ENCODE measurements at places on chromosomes 6 and 20. TPM values are rescaled to one million over a fixed set of nuclear protein-coding genes. Genes with fewer than 3 reads are reported as not detected.

- no peak for DNase-seq
- no peak overlapping the region for H3K4me3 ChIP-seq
- no peak overlapping the region for H3K27ac ChIP-seq
Observed at GRCh38 chr20:56828402-56828801, 199.3 kb downstream of the TFAP2C start.

GRCh38 chr6:140988780-140989179, 1143.9 kb upstream of the GJE1 start:
- H3K36me3 ChIP-seq = no peaks in the 10 kb centered on the region
- H3K27ac ChIP-seq = no peak overlapping the region
- H3K27me3 ChIP-seq = no peaks in the 10 kb centered on the region
- H3K4me1 ChIP-seq = no peaks in the 10 kb centered on the region

GRCh38 chr6:3610206-3610605, 141.3 kb downstream of the PXDC1 start:
- H3K27ac ChIP-seq = no peak overlapping the region
- H3K27me3 ChIP-seq = no peaks in the 10 kb centered on the region
- no peaks in the 10 kb centered on the region for H3K36me3 ChIP-seq

GRCh38 chr6:34315256-34315655, 66.5 kb upstream of the SMIM29 start:
- peaks cover 11% of the 10 kb centered on the region for H3K36me3 ChIP-seq
- H3K4me3 ChIP-seq = no peak overlapping the region
- peaks cover 53% of the 10 kb centered on the region for H3K4me1 ChIP-seq

Gene ADAM33
- not detected for polyA plus RNA-seq

GRCh38 chr6:143673669-143674068, 4.1 kb upstream of the PHACTR2 start:
- H3K27me3 ChIP-seq = peaks cover 2% of the 10 kb centered on the region
- no peak for DNase-seq
- no peaks in the 10 kb centered on the region for H3K36me3 ChIP-seq
- peaks cover 7% of the 10 kb centered on the region for H3K4me1 ChIP-seq
- no peak overlapping the region for H3K27ac ChIP-seq

Gene PPP1R3G
- 0.15 TPM for polyA plus RNA-seq

GRCh38 chr6:144581812-144582537, 296.8 kb downstream of the UTRN start:
- no peak for DNase-seq
- peaks cover 39% of the 10 kb centered on the region for H3K36me3 ChIP-seq
- H3K27me3 ChIP-seq = no peaks in the 10 kb centered on the region
- H3K4me3 ChIP-seq = no peak overlapping the region
- H3K4me1 ChIP-seq = peaks cover 22% of the 10 kb centered on the region
- H3K27ac ChIP-seq = no peak overlapping the region

Gene CAP2
- polyA plus RNA-seq = not detected

- DNase-seq = no peak
- peaks cover 21% of the 10 kb centered on the region for H3K36me3 ChIP-seq
- H3K27ac ChIP-seq = peak overlapping the region; percentile 51
- H3K4me3 ChIP-seq = no peak overlapping the region
- H3K27me3 ChIP-seq = no peaks in the 10 kb centered on the region
Observed at GRCh38 chr20:25336561-25337422, 53.8 kb downstream of the ABHD12 start.

GRCh38 chr20:51608061-51608460, 65.5 kb upstream of the NFATC2 start:
- no peaks in the 10 kb centered on the region for H3K27me3 ChIP-seq
- no peak overlapping the region for H3K27ac ChIP-seq
- H3K4me3 ChIP-seq = no peak overlapping the region

DNA sequence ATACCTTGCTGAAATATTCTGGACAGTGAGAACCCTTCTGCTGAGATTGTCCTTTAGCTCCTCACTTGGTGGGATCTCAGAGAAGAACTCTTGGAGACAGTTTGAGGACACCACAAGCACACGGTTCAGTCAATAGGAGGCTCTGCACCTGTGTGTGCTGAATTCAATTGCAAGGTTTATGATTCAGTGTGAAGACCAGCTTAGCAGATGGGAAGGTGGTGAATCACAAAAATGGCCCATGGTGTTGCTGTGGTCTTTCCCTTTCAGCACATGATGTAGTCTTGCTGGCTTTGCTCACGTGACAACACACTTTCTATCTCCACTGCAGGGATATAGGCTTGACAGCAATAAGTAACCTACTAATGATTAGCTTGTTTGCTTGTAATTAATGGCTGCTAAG, 270.3 kb downstream of the SLC24A3 start:
- no peak overlapping the region for H3K4me3 ChIP-seq
- no peaks in the 10 kb centered on the region for H3K27me3 ChIP-seq
- H3K4me1 ChIP-seq = no peaks in the 10 kb centered on the region
- H3K27ac ChIP-seq = no peak overlapping the region
- DNase-seq = no peak

GRCh38 chr20:47677635-47678453, 107.4 kb downstream of the SULF2 start:
- no peaks in the 10 kb centered on the region for H3K4me1 ChIP-seq
- no peak overlapping the region for H3K4me3 ChIP-seq
- H3K27ac ChIP-seq = no peak overlapping the region
- peak; percentile 14 for DNase-seq
- peaks cover 91% of the 10 kb centered on the region for H3K36me3 ChIP-seq
- no peaks in the 10 kb centered on the region for H3K27me3 ChIP-seq

DNA sequence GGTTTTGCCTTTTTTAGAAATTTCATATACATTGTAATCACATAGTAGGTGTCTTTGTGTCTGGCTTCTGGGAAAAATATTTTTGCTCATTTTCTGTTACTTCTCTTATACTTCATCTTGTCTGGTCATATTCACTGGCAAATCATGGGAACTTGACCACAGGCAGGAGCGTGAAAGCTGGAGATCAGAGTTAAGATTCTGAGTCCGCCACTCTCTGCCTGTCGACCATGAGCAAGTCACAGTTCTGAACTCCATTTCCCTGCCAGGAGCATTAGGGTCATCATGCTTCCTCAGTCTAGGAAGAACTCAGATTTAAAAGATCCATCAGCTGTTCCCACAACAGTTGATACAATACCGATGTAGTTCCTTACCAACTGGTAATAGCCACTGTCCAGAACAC, 12.4 kb upstream of the SCGN start:
- peaks cover 4% of the 10 kb centered on the region for H3K4me1 ChIP-seq
- no peak overlapping the region for H3K27ac ChIP-seq
- DNase-seq = no peak

Gene HAO1
- not detected for polyA plus RNA-seq

Gene SPATS1
- polyA plus RNA-seq = not detected

Gene NKAIN4
- not detected for polyA plus RNA-seq

Gene ZNF165
- polyA plus RNA-seq = not detected

Gene NKAPL
- 0.10 TPM for polyA plus RNA-seq

DNA sequence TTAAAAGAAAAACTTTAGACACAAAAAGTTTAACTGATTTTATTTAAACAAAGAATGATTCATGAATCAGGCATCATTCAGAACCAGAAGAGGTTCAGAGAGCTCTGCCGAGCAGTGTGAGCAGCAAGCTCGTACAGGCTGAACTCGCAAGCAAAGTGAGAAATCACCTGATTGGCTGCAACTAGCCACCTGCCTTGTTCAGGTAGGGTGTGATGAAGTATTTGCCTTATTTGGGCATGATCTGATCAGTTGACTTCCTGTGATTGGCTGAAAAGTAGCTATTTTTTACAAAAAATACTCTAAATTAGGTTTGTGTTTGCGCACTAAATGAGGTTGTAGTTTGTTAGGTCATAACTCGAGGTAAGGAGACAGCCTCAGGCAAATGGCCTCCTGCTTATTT, 80.7 kb downstream of the HIVEP1 start:
- H3K4me3 ChIP-seq = no peak overlapping the region
- H3K36me3 ChIP-seq = no peaks in the 10 kb centered on the region
- no peaks in the 10 kb centered on the region for H3K27me3 ChIP-seq

DNA sequence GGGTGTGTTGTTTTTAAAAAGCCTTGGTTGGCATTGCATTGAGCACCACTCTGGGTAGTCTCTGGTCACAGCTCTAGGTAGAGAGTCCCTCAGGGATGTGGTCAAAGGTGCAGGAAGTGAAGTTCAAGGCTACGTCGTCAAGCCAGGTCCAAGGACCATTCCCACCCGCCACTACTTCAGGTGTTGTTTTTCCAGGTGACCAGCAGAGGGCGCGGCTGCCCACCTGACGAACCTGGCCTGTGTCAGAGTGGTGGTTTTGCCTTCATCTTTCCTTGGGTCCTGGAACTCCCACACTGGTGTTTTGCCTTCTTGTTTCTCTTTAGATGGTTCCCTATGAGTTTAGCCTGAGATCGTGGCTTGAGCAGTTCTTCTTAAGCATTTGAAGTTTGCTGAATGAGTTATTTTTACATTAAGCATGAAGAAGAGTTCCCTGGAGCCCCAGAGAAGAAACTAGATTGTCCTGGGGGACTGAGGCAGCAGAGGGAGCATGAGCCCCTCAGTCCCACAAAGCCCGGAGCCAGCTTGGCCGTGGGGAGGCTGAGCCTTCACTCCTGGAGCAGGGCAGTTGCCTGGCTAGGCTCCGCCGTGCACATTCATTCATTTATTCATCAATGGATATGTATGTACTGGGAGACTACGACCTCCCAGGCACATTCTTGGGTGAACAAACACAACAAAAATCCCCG, 5.6 kb upstream of the PHACTR3 start:
- peak; percentile 44 for DNase-seq
- H3K4me3 ChIP-seq = no peak overlapping the region
- H3K36me3 ChIP-seq = no peaks in the 10 kb centered on the region
- H3K27ac ChIP-seq = no peak overlapping the region
- H3K4me1 ChIP-seq = no peaks in the 10 kb centered on the region
- H3K27me3 ChIP-seq = peaks cover 59% of the 10 kb centered on the region

- peak overlapping the region; percentile 81 for H3K27ac ChIP-seq
- no peaks in the 10 kb centered on the region for H3K36me3 ChIP-seq
- H3K4me1 ChIP-seq = peaks cover 29% of the 10 kb centered on the region
- no peak for DNase-seq
- H3K4me3 ChIP-seq = no peak overlapping the region
- H3K27me3 ChIP-seq = no peaks in the 10 kb centered on the region
Observed at GRCh38 chr20:50034567-50035180, 51.9 kb downstream of the SNAI1 start.

Gene HELZ2
- 15.5 TPM for polyA plus RNA-seq

GRCh38 chr20:41616228-41616627, 1.9 kb downstream of the CHD6 start:
- peaks cover 32% of the 10 kb centered on the region for H3K4me1 ChIP-seq
- no peaks in the 10 kb centered on the region for H3K36me3 ChIP-seq
- peak; percentile 12 for DNase-seq
- H3K27ac ChIP-seq = peak overlapping the region; percentile 11

Gene RUNX2
- polyA plus RNA-seq = 1.3 TPM

DNA sequence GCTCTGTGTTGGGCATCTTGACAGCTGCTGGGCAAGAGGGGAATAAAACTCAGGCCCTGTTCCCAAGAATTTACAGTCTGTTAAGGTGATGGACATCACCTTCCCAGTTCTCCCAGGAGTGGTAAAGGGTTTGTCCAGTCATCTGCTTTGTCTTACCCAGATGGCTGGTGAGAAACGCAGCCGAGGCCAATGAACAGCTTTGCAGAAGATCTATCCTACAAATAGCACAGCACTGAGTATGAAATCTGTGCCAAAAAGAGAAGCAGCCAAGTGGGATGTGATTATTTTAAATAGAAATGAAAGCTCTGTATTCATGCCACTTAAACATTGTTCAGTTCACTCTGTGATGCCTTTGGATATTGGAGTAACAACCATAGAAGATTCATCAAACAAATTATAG, 132.7 kb upstream of the SLC22A16 start:
- no peak overlapping the region for H3K27ac ChIP-seq
- H3K4me1 ChIP-seq = peaks cover 13% of the 10 kb centered on the region
- no peak for DNase-seq
- H3K4me3 ChIP-seq = no peak overlapping the region
- H3K27me3 ChIP-seq = no peaks in the 10 kb centered on the region

GRCh38 chr6:22221630-22222029, 75.2 kb downstream of the PRL start:
- no peak overlapping the region for H3K27ac ChIP-seq
- H3K4me1 ChIP-seq = no peaks in the 10 kb centered on the region
